CD8-positive, alpha-beta memory T cell (primary cell): ENCODE measurements at places on chromosomes 2 and 18.

DNA sequence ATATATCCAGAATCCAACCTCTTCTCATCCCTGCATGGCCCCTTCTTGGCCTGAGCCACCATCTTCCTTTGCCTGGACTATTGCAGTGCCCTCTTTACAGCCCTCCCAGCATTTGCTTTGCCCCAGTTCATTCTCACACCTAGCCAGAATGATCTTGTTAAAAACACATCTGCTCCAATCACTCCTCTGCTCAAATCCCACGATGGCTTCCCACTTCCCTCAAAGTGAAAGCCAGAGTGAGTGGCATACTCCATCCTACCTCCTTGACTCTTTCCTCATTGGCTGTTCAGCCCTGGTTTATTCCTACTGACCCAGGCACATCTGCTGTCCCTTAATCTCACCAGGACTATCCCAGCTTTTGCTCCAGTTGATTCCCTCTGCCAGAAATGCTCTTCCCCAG lies 14.7 kb downstream of the SULT6B1 start:
- no peak for DNase-seq

GRCh38 chr2:178279142-178279541 lies 84.8 kb downstream of the OSBPL6 start:
- no peak for DNase-seq

GRCh38 chr18:68482815-68483214 lies 232.1 kb downstream of the TMX3 start:
- no peak for DNase-seq

DNA sequence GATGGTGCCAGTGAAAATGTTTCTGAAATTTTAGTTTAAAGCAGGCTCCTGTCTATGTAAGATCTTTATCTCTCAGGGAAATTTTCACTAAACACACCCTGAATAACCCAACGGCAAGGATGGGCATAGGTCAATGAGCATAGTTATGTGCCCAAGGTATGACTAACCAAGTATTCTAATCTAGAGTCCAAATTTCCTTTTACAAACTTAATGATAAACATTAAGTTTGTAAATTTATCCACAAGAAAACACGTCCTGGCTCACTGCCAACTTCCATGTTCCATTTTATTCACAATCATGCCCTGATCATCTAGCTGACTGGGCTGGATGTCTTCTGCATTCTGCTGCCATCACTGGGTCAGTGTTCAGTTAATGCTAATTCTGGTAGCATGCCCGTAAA lies 151.2 kb downstream of the SRBD1 start:
- no peak for DNase-seq

DNA sequence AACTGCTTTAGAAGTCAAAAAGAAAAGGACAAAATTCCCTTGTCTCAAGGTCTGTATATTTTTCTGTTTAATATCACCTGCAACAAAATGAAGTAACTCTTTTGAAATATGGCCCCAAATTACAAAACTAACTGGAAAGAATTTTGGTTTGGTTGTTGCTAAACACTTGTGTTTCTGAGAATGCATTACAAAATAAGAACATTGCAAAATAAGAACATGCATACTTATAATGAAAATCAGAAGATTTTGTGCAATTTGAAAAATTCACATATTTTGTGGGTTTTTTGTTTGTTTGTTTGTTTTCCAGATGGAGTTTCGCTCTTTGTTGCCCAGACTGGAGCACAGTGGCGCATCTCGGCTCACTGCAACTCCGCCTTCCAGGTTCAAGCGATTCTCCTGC lies 21.8 kb downstream of the NDUFB3 start:
- no peak for DNase-seq
